ENCODE measurements at places on chromosomes 4 and X.

DNA sequence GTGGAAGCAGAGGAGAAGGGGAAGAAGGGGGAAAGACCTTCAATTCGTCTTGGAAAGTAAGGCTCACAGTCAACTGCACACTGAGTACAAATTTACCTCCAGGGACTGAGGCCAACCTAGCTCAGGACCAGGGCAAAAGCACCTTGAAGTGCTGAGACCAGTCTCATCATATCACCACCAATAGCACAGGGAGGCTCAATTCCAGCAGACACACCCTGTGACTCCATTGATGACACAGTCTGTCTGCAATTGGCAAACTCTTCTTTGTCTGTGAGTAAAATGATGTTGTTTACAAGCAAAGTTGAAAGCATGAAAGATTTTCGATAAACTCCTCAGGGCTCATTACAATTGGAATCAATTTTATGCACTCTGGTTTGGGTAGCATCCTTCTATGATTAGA, 32.3 kb downstream of the TRIML1 start:
- no peak for DNase-seq

GRCh38 chrX:5650904-5651303, 577.8 kb downstream of the NLGN4X start:
- DNase-seq = no peak

- no peak for DNase-seq
Measured at GRCh38 chr4:56764775-56765174, 56.7 kb downstream of the SPINK2 start.

- no peak for DNase-seq
Measured at GRCh38 chrX:150763810-150764209, 70.6 kb downstream of the MTMR1 start.

GRCh38 chr4:8135666-8136065, 22.9 kb downstream of the ABLIM2 start:
- no peak for DNase-seq

DNA sequence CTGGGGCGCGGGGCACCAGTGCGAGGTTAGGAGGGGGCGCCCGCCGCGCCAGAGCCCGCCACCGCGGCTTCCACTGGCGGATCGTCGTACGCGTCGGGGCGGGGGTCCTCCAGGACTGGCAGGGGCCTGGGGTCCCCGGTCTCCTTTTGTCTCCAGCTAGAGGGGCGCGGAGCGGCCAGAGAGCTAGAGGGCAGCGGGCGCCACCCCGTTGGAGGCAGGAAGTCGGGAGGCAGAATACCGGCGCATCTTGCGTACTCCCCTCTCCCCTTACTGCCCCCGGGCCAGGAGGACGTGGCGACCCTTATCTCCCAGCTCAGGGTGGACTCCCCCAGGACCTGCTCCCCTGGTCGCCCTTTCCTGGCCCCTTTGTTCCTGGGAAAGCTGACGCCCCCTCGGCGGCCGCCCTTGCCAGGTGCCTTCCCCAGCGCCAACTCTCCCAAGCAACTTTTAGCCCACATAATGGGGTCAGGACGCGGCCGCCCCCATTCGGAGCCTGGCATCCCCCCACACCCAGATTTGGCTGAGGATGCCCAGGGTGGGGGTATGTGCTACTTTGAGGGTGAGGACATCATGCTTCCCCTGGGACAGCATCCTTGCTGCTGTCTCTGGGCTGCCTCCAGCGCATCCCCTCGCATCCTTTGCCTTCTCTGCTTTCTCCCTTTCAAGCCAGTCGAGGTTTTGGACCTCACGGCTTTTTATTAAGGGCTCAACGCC, 933 bp downstream of the CNKSR2 start:
- DNase-seq = no peak

DNA sequence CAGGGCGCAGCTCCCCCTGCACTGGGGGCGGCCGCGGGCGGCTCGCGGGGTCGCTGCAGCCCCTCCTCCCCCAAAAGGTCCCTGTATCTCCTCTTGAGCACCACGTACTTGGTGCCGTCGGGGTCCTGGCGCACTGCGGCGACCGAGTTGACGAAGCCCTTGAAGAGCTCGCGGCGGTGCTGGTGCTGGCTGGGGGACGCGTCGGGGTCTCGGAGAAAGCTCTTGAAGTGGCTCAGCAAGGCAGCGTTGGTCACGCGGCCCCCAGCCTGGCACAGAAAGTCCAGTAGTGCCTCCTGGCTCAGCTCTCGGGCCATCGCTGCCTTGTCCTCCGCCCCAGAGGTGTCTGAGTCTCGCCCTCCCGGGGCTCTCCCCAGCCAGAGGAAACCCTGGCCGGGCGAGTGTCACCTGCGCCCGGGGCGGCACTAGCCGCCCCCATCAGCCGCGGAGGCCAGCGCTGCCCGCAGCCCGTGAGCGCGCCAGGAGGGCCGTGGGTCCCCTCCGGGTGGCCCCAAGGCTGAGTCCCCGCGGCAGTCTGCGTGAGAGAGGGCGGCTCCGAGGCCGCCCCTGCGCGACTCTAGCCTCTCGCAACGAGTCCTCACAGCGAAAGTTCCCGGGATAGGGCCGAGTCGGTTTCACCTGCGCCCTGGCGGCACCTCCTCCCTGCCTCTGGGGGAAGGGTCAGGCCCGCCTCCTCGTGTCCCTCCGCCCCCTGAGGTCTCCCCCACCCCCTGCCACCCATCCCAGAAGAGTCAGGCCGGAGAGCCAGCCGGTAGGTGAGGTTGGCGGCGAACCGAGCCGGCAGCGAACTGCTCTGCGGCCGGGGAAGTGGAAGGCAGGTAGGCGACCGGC, at the start of gene SOWAHB:
Gene SOWAHB, minus strand, starts transcription at position 609 of the 849 bp plus-strand sequence. Its CDS starts 295 bp downstream, at position 314.
- no peak for DNase-seq

GRCh38 chrX:65671286-65671685, 3.8 kb downstream of the MSN start:
- no peak for DNase-seq

DNA sequence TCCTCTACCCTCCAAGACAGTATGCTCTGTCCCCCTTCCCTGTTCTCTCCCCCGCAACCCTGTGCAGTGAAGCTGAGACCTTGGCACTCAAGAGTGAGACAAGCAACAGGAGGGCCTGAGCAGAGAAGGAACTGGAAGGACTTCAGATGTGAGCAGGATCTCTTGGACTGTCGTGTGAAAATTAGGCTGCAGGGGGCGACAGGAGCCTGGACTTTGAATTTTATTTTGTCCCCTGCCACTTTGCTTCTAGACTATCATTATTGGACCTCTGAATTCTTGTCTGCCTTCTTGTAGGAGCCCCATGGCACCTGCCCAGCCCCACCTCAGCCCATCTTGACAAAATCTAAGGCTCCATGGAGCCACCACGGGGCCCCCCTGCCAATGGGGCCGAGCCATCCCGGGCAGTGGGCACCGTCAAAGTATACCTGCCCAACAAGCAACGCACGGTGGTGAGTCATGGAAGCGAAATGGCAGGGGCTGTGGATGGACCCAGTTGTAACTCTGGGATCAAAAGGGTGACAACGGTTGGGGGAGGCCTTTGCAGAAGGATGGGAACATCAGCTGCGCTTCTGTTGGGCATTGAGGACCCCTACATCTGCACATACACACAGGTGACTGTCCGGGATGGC, 1.7 kb downstream of the ARAF start:
- DNase-seq = no peak

DNA sequence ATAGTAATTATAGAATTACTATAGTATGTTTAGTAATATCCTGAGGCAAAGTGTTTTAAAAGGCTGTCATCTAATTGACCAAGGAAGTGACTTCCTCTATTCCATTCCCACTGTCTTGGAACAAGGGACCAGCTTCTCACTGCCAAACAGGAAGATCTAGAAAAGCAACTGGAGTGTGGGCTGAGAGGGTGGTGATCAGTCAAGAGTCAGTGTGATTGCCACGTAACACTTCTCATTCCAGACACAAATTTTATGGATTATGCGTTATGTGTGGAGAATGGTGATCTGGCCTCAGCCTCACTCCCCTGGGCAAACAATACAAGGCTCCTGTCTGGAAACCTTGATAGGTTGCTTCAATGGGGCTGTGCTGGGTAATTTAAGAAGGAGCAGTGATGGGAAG, 60.0 kb downstream of the RRAGB start:
- no peak for DNase-seq

- no peak for DNase-seq
Measured at GRCh38 chrX:98141466-98141865, 1257.8 kb downstream of the RPA4 start.

GRCh38 chrX:34873500-34874225, 68.9 kb upstream of the FAM47B start:
- no peak for DNase-seq

- no peak for DNase-seq
Measured at GRCh38 chr4:26611885-26612284, 28.0 kb downstream of the TBC1D19 start.

- DNase-seq = no peak
Measured at GRCh38 chrX:76918033-76918432, 490.5 kb downstream of the MAGEE1 start.

DNA sequence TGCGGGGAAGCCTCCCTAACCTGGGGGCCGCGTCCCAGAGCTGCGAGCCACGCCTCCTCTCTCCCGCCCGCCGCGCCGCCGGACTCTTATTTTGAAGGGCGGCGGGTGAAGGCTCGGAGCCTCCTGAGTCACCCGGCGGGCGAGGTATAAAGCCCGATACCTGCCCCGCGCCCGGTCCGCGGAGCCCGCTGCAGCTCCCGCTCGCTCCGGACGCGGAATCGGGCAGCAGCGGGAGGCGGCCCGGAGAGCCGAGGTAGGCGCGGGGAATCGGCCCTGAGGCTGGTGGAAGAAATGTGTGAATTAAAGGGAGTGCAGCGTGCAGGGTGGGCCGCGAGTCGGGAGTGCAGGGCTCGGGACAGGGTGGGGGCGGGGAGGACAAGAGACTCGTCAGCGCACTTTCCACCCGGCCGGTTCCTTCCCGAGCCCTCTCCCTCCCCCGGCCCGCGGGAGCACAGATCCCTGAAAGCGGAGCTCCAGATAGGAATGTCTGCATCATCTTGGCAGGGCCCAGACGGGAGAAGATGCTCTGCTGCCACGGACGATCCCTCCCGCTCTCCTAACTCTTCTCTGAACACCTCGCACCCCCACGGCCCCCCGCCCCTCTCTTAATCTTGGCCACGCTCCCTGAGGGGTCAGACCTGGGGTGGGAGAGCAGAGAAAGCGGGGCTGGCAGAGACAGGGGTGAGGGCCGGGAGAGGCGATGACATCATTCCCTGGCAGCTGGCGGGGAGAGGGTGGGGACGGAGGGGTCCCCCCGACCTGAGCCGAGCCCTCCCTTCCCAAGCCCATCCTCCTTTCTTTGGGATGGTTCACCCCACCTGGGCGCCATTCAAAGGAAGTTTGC, 177.9 kb downstream of the CBR4 start:
- DNase-seq = peak; percentile 17

DNA sequence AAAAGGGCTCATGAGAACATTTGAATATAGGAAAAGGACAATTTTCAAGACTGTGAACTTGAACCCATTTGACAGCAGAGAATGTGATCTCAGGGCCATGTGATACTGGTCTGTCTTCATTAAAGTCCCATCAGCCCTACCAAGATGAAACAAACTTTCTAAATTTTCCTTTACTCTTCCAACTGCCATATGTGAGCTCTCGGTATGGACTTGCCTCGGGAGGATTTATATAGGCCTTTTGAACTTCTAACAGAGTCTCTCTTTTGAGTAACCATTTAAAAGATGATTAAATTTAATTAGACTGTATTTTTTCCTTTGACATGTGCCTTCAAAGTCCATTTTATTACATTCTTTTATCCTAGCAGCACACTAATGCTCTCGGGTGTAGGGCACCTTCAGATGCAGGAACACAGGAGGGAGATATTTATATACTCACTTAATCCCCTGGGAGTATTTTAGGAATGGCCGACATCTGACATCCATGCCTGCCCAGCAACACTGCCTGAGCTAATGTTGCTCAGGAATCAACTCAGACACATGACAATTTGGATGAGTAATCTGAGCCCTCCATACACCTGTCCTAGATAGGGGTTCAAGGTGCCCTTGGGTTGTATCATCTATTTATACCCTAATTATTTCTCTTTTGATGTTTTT, 155.0 kb downstream of the SLC7A11 start:
- DNase-seq = no peak

DNA sequence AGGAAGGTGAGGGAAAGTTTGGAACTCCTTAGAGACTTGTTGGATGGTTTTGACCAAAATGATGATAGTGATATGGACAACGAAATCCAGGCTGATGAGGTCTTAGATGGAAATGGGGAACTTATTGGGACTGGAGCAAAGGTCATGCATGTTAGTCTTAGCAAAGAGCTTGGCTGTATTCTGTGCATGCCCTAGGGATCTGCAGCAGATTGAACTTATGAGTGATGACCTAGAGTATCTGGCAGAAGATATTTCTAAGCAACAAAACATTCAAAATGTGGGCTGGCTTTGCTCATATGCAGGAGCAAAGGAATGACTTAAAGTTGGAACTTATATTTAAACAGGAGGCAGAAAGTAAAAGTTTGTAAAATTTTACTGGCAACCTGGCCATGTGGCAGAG, 489.3 kb upstream of the DIPK2B start:
- DNase-seq = no peak

DNA sequence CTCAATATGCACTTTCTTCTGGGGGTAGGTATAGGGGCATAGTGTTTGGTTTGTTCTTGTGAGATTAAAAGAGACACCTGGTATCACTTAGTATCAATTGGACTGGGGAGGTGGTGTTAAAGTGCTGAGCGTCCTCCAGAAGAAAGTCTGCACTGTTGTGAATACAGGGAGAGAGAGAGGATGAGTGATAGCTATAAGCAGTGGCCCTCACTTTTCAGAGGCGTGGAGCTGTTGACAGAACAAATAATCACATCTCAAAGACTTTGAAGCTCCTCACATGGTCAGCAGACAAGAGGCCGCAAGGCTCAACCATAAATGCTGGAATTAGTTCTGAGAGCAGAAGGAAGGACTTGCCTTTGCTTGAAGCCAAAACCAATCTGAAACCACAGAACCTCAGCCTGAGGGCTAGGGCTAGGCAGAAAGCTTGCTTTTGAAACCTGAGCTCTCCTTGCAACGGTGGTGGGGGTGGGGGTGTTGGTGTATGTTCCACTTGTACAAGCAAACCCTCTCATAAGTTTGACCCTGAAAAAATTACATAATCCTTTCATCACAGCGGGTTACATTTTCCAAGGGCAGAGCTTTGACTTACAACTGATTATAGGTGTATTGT, 123.2 kb upstream of the SCML1 start:
- no peak for DNase-seq

DNA sequence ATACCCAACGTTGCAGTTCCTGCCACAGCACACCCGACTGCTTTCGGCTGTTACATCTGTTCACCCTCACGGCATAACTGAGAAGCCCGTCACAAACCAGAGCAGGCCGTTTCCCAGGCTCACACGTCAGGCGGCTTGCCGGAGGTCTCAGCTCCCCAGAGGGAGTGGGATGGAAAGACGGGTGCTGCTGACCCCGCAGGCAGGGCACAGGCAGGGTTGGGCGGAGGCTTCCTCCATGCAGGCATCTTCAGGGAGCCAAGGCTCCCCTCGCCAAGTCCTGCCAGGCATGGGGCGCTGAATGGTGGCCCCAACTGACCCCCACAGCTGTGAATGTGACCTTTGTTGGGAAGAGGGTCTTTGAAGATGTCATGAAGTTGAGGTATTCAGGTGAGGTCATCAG, 57.5 kb downstream of the ACOX3 start:
- DNase-seq = no peak
